ENCODE measurements at places on chromosomes 2 and 18.
A peak's percentile ranks its signal among the peaks of the same experiment; 100 is the strongest.

- DNase-seq, result no peak
Observed at GRCh38 chr18:40063488-40063887, 1891.5 kb upstream of the PIK3C3 start.

- no peak for DNase-seq
Observed at GRCh38 chr2:10760794-10761504, 39.5 kb downstream of the ATP6V1C2 start.

DNA sequence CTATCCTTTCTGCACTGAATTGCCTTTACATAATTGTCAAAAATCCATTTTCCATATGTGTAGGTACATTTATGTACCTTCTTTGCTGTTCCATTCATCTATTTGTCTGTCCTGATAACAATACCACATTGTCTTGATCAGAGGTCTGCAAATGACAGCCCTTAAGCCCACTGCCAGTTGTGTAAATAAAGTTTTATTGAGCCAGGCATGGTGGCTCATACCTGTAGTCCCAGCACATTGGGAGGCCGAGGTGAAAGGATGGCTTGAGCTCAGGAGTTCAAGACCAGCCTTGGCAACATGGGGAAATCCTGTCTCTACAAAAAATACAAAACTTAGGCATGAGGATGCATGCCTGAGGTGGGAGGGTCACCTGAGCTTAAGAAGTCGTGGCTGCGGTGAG, 121.0 kb downstream of the TFCP2L1 start:
- no peak for DNase-seq

DNA sequence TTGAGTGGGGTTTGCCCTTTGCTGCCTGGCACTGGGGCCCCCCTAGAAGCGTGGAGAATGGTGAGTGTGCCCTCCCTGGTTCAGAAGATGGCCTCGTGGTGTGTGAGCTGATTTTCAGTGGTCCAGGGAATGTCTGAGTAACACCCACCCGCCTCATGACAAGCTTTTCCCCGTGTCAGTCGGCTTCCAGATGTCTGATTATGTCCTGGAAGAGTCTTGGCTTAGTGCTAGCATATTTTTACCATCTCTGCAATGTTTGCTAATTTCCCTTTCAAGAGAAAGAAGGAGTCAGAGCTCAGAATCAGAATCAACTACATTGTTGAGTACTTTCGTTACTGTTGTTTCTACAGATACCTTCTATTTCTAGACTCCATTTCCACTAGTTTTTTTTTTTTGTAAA, 214.7 kb downstream of the SEPTIN10 start:
- DNase-seq, result no peak

- DNase-seq, result peak; percentile 67
Observed at GRCh38 chr18:39455285-39455684, 1889.7 kb upstream of the CELF4 start.

- DNase-seq, result no peak
Observed at GRCh38 chr2:177052471-177052870, 160.1 kb upstream of the HNRNPA3 start.

- DNase-seq, result no peak
Observed at GRCh38 chr18:29459972-29460371, 1283.0 kb upstream of the CDH2 start.

- no peak for DNase-seq
Observed at GRCh38 chr2:24439280-24439970, 51.6 kb upstream of the NCOA1 start.

- DNase-seq, result peak; percentile 30
Observed at GRCh38 chr2:32697156-32697555, 69.3 kb downstream of the TTC27 start.

- no peak for DNase-seq
Observed at GRCh38 chr18:27184115-27185024, 738 bp downstream of the CHST9 start.

DNA sequence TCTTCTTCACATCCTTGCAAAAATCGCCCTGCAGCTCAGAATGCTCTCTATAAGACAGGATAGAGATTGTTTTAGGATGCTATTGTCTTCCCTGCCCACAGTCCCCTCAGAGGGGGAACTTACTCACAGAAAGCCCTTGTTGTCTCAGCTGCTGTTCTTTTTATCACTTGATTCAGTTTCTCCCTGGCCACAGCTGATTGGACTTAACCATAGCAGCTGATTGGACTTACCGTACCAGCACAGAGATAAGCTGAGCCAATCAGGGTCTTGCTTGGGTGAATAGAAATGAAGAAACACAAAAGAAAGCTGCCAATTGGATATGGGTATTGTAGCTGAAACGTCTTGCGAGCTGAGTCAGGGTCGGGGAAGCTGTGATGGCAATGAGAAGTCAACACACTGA, 194.2 kb upstream of the MEX3C start:
- DNase-seq, result no peak

DNA sequence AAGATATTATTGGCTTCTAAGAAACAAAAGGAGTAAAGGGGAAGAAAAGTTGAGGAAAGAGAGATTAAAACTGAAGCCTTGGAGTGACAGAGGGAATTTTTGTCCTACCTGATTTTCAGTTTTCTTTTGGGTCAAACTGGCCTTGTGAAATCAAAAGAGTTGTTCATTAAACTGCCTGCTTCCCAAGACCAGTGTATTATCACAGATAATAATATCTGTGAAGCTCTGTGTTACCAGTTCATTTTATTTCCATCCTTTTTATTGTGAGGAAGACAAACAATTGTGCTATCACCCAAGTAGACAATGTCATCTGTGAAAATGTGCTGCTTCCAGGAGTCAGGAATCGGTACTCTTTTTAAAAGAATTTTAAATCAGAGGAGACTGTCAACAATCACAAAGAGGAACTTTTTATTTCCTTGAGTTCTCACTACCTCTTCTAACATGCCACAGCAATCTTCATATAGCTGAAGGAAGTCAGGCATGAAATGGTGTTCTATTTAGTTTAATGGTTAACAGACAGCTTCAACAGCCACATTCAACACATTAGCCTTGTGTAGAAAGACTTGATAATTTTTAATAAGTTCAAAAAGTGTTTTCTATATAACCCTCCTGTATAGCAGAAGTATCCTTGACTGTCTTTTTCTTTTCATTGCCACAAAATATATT, 554.8 kb downstream of the PIK3C3 start:
- no peak for DNase-seq

GRCh38 chr2:114543236-114543766, 100.9 kb downstream of the DPP10 start:
- DNase-seq, result no peak
